Activated CD8-positive, alpha-beta memory T cell treated with anti-CD3 and anti-CD28 coated beads, Interleukin-2, amount 10 ng/mL, durations not matched to agents 7 days and 5 days (primary cell): ENCODE measurements at places on chromosomes 1 and 21. TPM values are rescaled to one million over a fixed set of nuclear protein-coding genes. Genes with fewer than 3 reads are reported as not detected.

The NFASC gene
- total RNA-seq = 0.23 TPM

The BMP8A gene
- total RNA-seq = not detected

The SLC30A10 gene
- not detected for total RNA-seq

The LIPI gene
- not detected for total RNA-seq

The HPDL gene
- total RNA-seq = 23.4 TPM

The CD1C gene
- total RNA-seq = not detected

The KLF17 gene
- total RNA-seq = not detected
